GF-D8 (cell line): ENCODE measurements at places on chromosomes 7 and 10.

- no peak for DNase-seq
These were observed 931.1 kb downstream of the CNTNAP2 start for GRCh38 chr7:147047696-147048095.

GRCh38 chr7:30184791-30185487 is 50.2 kb downstream of the MTURN start:
- no peak for DNase-seq

- DNase-seq: no peak
These were observed 151.9 kb downstream of the PKD1L1 start for GRCh38 chr7:47796347-47796746.

DNA sequence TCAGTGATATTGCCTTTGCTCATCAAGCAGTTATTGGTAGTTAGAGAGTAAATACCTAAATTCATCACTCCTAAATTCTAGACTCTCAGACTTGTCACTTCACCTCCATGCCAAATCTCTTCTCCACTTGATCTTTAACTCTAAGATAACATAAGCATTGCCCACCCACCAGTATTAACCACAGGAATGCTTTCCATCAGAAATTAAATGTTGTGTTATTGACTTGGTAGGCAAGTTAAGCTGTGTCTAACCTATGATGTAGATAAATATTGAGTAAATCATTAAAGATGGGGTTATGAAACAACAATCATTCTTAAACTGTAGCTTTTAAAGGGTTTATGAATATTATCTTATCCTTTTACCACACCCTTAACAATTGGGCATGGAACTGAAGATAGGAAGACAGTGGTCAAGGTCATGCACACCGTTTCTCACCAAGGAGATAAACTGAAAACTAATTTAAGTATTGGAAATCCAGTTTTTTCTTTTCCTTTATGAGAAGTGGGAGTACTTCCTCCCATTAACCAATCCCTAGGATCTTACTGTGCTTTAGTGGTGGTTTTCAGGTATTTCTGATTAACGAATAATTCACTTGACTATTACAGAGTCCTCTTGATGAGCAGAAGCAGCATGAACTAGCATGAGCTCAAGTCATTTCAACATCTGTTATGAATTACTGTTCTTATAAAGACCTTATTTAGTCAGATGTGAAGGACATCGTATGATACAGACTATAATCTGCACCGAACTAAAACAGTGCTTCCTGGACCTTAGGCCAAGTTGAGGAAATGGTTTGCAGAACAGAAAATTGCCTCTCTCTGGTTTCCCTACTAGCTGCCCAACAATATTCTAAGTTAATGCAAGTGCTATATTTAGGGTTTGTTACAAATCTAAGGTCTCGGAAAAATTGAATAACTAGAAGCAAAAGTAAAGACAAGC is 142.0 kb downstream of the LCOR start:
- DNase-seq: no peak
